ENCODE measurements at places on chromosomes 7 and 10. TPM values are rescaled to one million over a fixed set of nuclear protein-coding genes. Genes with fewer than 3 reads are reported as not detected.

DNA sequence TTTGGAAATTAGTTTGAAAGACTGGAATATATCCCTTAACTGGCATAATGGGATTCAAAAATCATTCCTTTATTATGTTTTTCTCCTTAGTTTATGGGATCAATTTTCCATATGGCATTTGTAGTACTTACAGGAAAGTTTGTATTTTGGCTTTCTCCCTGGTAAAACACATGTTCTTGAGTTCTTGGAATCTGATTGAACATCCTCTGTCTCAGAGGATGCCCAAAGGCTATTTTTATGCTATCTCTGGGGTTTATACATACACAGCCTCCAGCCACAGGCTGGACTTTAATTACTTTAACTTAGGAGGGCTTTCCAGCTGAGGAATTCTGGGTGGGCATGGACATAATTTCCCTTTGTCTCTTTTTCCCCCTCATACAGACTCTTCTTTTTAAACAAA lies 236.4 kb downstream of the HGF start:
- no peaks in the 10 kb centered on the region for H3K36me3 ChIP-seq
- H3K4me1 ChIP-seq = no peaks in the 10 kb centered on the region
- no peak overlapping the region for H3K27ac ChIP-seq
- no peaks in the 10 kb centered on the region for H3K27me3 ChIP-seq
- H3K4me3 ChIP-seq = no peak overlapping the region

DNA sequence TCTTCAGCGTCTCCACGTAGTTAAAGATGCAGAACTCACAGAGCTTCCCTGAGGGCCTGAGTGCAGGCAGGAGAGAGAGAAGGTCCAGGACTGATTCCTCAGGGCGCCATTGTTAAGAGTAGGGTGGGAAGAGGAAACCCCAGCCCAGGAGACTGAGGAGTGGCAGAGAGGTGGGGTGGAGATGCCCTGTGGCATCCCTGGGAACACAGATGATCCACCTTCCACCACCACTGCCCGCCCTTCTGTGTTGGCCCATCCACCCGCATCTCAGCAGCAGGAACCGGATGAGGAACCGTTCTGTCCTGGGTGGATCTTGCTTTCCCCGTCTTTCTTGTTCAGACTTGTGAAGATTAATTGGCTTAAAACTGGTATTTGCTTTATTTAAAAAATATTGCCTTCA lies 48.3 kb downstream of the PFKP start:
- H3K4me1 ChIP-seq = no peaks in the 10 kb centered on the region
- peaks cover 79% of the 10 kb centered on the region for H3K36me3 ChIP-seq
- no peaks in the 10 kb centered on the region for H3K27me3 ChIP-seq
- H3K27ac ChIP-seq = no peak overlapping the region
- no peak for DNase-seq

- H3K4me3 ChIP-seq = no peak overlapping the region
- no peak overlapping the region for H3K27ac ChIP-seq
- no peaks in the 10 kb centered on the region for H3K36me3 ChIP-seq
These were observed 33.4 kb upstream of the OPTN start for GRCh38 chr10:13066527-13066926.

GRCh38 chr10:12603766-12604470 lies 254.6 kb downstream of the CAMK1D start:
- H3K4me3 ChIP-seq = no peak overlapping the region
- no peak for DNase-seq
- peaks cover 21% of the 10 kb centered on the region for H3K4me1 ChIP-seq

GRCh38 chr10:84075226-84076046 lies 63.9 kb upstream of the GHITM start:
- H3K4me1 ChIP-seq = no peaks in the 10 kb centered on the region
- H3K36me3 ChIP-seq = no peaks in the 10 kb centered on the region
- no peak overlapping the region for H3K4me3 ChIP-seq
- no peaks in the 10 kb centered on the region for H3K27me3 ChIP-seq
- H3K27ac ChIP-seq = no peak overlapping the region
- no peak for DNase-seq

DNA sequence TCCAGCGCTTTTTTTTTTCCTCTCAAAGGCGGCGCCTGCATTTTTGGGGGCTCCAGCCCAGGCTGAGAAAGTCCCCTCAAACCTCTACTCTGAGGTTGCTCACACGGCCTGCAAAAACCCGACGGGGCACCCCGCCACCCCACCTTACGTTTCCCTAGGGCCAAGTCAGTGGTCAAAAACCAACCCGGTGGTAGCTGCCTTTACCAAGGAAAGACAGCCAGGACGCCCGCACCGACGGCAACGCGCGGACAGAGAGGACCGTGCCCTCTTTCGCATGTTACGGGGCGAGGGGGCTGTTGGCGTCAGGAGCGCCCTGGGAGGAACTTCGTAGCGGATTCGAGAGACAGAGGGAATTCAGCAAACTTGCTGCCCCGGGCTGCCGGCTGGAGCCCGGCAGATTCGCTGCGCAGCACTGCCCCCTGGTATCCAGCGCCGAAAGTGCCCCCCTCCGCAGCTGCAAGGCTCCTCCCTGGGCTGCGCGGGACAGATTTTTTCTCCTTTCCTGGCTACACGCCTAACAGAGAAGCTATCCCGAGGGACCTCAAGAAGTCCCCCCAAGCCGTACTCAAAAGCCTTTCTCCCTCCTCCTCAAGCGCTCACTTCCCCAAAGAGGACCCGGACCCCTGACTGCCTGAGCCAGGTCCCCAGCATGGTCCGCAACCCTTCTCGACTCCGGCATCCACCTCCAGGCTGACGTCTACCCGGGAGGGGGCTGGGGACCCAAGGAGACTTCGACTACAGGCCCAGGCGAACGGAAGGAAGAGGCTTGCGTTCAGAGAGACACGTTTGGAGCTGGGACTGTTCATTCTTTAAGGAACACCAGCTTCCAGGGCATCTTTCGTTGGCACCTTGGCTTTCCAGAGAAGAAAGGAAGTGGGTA lies 27.7 kb upstream of the VAX1 start:
- H3K27me3 ChIP-seq = peaks cover 71% of the 10 kb centered on the region
- peaks cover 8% of the 10 kb centered on the region for H3K36me3 ChIP-seq
- no peak overlapping the region for H3K4me3 ChIP-seq
- peak; percentile 28 for DNase-seq

DNA sequence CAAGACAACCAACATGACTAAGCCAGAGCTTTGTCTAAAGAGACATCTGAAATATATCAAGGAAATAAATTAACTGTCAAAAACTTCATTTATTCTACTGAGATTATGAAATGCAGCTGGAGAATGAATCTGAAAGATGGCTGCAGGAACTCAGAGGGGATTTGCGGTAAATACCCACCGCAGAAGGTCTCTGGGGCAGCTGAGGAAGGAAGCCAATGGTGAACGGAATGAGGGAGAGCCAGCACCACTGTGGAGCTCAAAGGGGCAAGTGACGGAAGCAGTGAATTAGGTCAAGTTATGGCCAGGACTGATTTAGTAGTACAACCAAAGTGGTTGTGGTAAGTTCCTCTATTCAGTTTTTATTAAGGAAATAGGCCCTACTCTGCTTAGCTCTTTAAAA lies 215.3 kb upstream of the GLI3 start:
- H3K4me3 ChIP-seq = no peak overlapping the region
- H3K4me1 ChIP-seq = no peaks in the 10 kb centered on the region
- H3K27me3 ChIP-seq = no peaks in the 10 kb centered on the region

- H3K27ac ChIP-seq = peak overlapping the region; percentile 71
- H3K36me3 ChIP-seq = peaks cover 43% of the 10 kb centered on the region
- H3K4me1 ChIP-seq = peaks cover 56% of the 10 kb centered on the region
- no peak overlapping the region for H3K4me3 ChIP-seq
- H3K27me3 ChIP-seq = no peaks in the 10 kb centered on the region
These were observed 3.9 kb upstream of the FAS start for GRCh38 chr10:88986549-88987242.

DNA sequence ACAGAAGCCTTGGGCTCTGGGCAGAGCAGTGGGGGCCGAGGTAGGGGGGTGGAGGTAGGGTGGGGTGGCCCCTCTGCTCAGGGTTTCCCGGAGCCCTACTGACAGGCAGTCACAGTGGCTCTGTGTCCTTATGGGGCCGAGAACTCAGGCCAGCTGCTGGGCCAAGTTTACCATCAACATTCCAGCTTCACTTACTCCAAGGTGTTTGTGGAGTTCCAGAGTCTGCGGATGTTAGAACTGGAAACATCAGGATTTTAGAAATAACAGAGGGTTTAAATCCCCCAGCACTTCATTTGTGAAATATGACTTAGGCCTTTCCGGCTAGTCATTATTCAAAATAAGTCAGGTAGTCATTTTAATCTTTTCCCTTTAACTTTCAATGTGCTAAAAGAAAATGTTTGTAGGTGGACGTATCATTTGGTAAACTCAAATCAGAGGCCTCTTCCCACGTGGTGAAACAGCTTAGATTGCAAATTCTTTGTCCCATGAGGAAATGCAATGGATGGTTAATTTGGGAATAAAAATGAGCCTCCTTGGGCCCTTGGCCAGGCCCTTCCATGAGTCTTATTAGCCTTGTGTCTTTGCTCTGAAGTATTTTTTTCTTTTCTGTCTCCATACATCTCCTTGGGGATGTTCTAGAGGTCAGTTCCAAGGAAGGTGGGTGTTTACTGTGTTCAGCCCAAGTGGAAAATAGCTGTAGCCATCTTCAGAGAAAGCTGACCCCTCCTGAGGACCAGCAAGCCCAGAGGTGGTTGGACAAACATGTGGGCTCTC lies 99.6 kb upstream of the BTBD16 start:
- no peak for DNase-seq
- no peak overlapping the region for H3K27ac ChIP-seq
- H3K27me3 ChIP-seq = peaks cover 11% of the 10 kb centered on the region
- H3K36me3 ChIP-seq = no peaks in the 10 kb centered on the region

DNA sequence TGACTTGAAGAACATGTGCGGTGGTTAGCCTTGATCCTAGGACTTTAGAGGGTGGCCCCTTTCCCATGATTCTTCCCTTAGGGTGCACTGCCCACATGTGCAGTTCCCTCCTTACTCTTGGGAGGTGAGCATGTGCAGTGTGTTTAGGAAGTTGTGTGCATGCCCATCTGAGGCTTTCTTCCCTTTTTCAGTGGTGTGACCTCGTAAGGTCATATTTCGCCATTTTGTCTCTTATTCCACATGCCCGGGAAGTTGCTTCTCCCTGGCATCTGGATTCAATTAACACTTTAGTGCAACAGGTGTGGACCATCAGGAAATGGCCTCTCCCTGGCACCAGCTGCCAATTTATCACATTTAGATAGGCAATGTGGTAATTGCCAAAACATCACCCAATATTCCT lies 380.6 kb upstream of the VSTM2A start:
- H3K27ac ChIP-seq = no peak overlapping the region
- no peak overlapping the region for H3K4me3 ChIP-seq
- H3K27me3 ChIP-seq = no peaks in the 10 kb centered on the region
- H3K4me1 ChIP-seq = no peaks in the 10 kb centered on the region
- no peaks in the 10 kb centered on the region for H3K36me3 ChIP-seq
- no peak for DNase-seq

- no peak for DNase-seq
- H3K36me3 ChIP-seq = no peaks in the 10 kb centered on the region
- H3K4me1 ChIP-seq = no peaks in the 10 kb centered on the region
- H3K27me3 ChIP-seq = no peaks in the 10 kb centered on the region
These were observed 275.4 kb downstream of the GLRX3 start for GRCh38 chr10:130411496-130412085.

DNA sequence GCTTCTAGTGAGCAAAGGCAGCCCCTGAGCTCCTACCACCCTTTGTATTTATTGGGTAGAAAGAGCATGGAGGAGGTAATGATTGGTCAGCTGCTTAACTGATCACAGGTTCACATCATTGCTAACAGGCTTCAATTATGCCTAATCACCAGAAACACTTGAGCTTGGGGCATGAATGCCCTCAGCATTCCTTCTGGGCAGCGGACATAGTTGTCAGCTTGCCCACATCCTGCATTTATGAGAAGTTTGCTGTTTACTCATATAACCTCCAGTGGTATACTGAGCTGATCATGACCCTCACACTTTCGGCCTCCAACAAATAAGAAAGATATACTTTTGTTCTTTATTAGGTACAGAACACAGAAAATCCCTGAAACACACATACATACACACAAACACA lies 140.3 kb upstream of the ODAD2 start:
- H3K27ac ChIP-seq = no peak overlapping the region
- no peaks in the 10 kb centered on the region for H3K27me3 ChIP-seq
- DNase-seq = no peak

DNA sequence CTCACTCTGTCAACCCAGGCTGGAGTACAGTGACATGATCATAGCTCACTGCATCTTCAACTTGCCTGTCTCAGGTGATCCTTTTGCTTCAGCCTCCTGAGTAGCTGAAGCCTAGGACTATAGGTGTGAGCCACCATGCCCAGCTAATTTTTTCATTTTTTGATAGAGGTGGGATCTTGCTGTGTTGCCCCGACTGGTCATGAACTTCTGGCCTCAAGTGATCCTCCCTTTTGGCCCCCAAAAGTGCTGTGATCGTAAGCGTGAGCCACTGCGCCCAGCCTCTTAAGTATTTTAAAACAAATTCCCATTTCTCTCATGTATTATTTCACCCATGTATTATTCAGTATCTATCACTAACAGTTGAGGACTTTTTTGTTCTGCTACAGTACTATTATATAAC lies 43.5 kb downstream of the KMT2E start:
- H3K36me3 ChIP-seq = peaks cover 51% of the 10 kb centered on the region
- DNase-seq = no peak
- no peak overlapping the region for H3K4me3 ChIP-seq
- no peak overlapping the region for H3K27ac ChIP-seq
- peaks cover 5% of the 10 kb centered on the region for H3K4me1 ChIP-seq

- H3K27ac ChIP-seq = no peak overlapping the region
- peaks cover 26% of the 10 kb centered on the region for H3K36me3 ChIP-seq
- H3K4me3 ChIP-seq = no peak overlapping the region
These were observed 76.4 kb downstream of the OSBPL3 start for GRCh38 chr7:24903559-24903958.

GRCh38 chr7:5627745-5628547 lies 153.5 kb downstream of the RNF216 start:
- no peak overlapping the region for H3K4me3 ChIP-seq
- no peaks in the 10 kb centered on the region for H3K27me3 ChIP-seq
- no peak overlapping the region for H3K27ac ChIP-seq
- H3K36me3 ChIP-seq = peaks cover 21% of the 10 kb centered on the region
- H3K4me1 ChIP-seq = peaks cover 32% of the 10 kb centered on the region

DNA sequence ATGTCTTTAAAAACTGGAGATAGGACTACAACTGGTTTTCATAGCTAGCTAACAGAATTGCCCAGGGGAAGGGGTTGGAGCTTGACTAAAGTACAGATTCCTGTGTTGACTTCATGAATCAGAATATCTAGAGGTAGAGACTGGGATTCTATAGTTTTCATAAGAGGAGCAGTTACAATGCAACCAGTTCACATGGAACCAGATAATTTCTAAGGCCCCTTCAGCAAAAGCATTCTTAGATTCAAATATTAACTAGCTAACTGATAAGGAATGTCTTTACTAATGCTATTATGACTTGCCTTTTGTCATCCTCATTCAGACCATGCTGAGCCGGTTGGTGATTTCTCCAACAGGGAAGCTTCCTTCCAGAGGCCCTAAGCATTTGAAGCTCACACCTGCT lies 5.7 kb downstream of the WEE2 start:
- no peaks in the 10 kb centered on the region for H3K27me3 ChIP-seq
- H3K4me1 ChIP-seq = peaks cover 7% of the 10 kb centered on the region
- no peak for DNase-seq
- H3K27ac ChIP-seq = no peak overlapping the region
- H3K4me3 ChIP-seq = no peak overlapping the region
- no peaks in the 10 kb centered on the region for H3K36me3 ChIP-seq

The GATA3 gene
- total RNA-seq = 42.5 TPM

The EBLN1 gene
- not detected for total RNA-seq

The FAM237B gene
- total RNA-seq = not detected

The PARG gene
- total RNA-seq = 29.7 TPM

The TMEM273 gene
- 25.6 TPM for total RNA-seq

The HOXA3 gene
- not detected for total RNA-seq

The SKIDA1 gene
- 0.10 TPM for total RNA-seq

The IGFBP1 gene
- not detected for total RNA-seq

The VGF gene
- total RNA-seq = 0.53 TPM
